Cortex of kidney (tissue), 1 donor: ENCODE measurements at places on chromosomes 1 and 21.

GRCh38 chr21:31003471-31003870 lies 34.8 kb downstream of the KRTAP19-8 start:
- no peak for DNase-seq

- DNase-seq, result no peak
Measured at GRCh38 chr1:242634732-242635131, 110.2 kb upstream of the PLD5 start.

DNA sequence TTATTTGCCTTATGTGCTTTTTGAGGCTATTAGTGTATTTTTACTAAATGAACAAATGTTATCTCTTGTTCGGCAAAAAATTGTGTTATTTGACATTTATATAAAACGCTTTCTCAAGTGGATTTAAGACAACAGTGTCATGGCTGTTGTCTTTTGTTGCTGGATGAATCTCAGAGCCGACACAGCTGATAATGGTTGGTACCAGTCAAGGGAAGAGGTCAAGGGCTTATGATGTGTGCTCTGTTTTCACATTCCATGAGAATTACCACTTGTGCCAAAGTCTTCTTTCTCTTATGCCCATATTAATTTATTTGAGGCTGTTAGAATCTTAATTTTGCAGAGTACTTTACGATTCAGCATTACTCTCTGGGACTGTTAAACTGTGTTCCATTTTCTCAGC lies 17.9 kb upstream of the CD101 start:
- DNase-seq, result no peak

DNA sequence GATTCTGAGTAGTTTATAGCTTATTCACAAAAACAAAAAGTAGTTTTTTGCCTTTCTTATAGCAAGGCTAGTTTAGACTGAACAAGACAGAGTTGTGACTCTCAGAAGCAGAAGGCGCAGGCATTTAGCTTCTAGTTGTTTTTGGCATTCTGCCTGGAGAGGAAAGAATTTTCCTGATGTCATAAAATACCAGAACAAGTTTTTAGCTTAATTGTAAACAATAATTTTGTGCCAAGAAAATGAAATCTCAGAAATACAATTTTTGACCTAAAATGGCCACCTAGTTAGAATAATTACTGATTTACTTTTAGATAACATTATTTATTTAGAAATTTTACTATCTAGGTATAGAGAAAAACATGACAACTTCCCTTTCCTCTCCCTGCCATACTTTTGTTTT lies 1.0 kb downstream of the DNAJB4 start:
- DNase-seq, result no peak

GRCh38 chr1:234478152-234478480 lies 863 bp downstream of the TARBP1 start:
- DNase-seq, result no peak

DNA sequence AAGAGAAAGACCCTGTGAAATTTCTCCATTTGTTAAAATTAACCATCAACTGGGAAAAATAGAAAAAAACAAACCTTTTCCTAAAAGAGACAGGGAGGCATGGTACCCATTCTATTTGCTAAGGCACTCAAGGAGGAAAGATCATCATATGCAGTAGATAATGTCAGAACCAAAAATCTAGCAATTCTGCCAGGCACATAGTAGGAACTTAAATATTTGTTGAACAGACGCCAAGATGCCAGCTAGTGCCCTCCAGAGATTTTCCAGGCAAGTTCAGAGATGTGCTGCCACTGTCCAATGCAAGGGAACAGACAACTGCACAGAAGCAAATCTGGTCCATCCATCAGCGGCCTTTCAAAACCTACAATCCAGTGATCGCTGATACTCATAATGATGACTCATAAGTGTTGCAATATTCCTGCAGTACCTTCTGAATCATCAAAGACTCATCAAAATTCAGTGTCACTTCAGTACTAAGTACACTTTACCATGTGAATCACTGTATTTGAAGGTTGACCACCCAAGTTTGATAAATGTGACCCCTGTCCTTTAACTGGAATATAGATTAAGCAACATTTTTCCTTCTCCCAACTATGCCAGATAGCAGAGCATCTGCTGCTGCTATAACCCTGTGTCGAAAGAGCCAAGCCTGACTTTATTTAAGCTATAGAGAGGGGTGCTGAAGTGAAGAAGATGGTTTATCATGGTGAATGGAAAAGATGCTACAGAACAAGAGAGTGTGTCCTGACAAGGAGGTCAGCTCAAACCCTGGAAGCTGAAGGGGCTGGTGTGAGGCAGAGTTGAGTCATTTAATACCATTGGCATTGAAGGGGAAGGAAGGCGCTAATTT lies 99.1 kb downstream of the MT1HL1 start:
- no peak for DNase-seq

- DNase-seq, result no peak
Measured at GRCh38 chr1:34858901-34859445, 576 bp downstream of the SMIM12 start.

DNA sequence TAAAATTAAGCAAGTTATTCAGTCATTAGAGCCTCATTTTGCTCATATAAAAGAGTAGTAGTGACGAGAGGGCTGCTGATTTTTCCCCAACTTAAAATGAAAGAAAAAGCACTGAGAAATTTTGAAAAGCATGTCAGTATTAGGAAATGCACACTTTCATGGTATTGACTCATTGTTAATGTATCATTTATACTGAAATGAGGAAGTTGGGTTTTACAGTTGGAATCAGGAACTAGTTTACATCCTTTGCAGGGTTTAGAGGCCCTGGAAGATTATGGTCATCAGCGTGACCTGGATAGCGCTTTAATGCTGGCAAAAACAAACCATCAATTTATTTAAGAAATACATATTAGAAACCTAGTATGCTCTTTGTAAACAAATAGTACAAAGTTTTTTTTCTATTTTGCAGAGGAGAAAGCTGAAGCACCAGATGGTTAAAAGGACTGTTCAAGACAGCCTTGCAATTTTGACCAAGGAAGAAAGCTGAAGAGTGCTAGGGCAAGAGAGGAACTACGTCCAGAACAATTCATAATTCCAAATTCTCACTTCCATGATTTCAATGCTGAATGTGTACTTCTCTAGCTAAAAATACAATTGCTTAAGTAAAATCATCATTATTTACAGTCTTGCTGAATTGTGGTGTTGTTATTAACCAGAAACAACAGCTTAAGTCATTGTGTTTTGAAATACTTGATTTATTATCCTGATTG lies 94.8 kb upstream of the SGIP1 start:
- DNase-seq, result no peak

DNA sequence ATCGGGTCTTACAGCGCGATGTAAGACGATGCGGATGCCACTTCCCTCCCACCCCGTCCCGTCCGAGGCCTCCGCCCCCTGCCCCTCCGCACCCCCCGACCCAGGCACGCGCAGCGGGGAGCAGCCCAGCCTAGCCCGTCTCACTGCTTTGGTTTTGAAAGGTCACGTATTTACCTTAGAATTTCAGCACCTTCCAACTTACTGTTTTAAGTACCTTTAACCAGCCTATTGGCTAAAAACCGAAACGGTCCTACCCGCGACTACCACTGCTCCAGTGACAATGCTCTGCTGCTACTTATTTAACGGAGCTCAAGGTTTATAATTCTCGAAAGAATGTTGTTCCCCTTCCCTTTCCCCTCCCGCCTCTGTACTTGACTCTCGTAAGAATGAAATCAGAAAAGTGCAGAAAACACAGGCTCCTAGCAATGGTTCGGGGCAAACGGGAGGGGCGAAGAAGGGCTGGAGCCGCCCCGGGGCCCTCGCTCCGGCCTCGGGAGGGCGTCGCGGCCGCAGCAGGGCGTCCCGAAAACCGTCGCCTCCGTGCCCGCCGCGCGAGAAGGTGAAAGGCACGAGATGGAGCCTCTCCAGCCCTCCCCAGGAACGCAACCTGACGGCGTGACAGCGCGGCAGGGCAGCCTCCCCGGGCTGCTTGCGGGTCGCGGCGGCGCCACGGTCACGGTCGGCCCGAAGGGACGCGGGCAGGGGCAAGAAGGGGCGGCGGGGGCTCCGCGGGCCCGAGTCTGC lies 667 bp downstream of the TMEM50B start:
- DNase-seq, result no peak

GRCh38 chr21:14585122-14585521 lies 39.0 kb upstream of the SAMSN1 start:
- DNase-seq, result no peak
